Osteocyte (in vitro differentiated cells): ENCODE measurements at places on chromosomes 16 and 17. TPM values are rescaled to one million over a fixed set of nuclear protein-coding genes. Genes with fewer than 3 reads are reported as not detected.
A peak's percentile ranks its signal among the peaks of the same experiment; 100 is the strongest.

DNA sequence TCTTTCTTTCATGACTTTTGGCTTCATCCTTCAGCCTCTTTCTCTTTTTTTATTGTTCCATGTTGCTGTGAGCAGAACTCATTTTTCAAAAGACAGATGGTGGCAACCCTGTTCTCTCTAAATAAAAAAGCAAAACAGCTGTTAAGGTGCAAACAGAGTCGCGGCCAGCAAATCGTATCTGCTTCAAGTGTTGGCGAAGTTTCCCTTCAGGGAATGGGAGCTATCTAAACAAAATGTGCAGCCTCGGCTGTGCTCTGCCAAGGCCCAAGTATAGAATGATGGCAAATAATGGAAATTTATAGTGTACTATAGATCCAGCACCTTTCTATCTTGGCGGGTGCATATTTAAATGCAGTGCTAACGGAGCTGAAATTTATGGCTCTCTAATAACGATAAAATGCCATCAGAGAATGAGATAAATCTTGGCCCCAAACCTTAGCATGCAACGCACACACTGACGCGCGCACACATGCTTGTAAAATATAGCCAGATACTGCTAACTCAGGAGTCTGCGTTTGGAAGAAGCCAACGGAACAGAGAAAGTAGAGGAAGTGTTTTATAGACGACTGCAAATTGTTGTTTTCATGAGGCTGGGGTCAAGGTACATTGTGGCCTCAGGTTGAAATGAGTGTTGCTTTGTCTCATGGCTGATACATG, 315.5 kb upstream of the RBFOX1 start:
- no peak overlapping the region for H3K4me3 ChIP-seq
- no peaks in the 10 kb centered on the region for H3K36me3 ChIP-seq
- H3K4me1 ChIP-seq, result no peaks in the 10 kb centered on the region
- no peaks in the 10 kb centered on the region for H3K27me3 ChIP-seq
- no peak for DNase-seq

DNA sequence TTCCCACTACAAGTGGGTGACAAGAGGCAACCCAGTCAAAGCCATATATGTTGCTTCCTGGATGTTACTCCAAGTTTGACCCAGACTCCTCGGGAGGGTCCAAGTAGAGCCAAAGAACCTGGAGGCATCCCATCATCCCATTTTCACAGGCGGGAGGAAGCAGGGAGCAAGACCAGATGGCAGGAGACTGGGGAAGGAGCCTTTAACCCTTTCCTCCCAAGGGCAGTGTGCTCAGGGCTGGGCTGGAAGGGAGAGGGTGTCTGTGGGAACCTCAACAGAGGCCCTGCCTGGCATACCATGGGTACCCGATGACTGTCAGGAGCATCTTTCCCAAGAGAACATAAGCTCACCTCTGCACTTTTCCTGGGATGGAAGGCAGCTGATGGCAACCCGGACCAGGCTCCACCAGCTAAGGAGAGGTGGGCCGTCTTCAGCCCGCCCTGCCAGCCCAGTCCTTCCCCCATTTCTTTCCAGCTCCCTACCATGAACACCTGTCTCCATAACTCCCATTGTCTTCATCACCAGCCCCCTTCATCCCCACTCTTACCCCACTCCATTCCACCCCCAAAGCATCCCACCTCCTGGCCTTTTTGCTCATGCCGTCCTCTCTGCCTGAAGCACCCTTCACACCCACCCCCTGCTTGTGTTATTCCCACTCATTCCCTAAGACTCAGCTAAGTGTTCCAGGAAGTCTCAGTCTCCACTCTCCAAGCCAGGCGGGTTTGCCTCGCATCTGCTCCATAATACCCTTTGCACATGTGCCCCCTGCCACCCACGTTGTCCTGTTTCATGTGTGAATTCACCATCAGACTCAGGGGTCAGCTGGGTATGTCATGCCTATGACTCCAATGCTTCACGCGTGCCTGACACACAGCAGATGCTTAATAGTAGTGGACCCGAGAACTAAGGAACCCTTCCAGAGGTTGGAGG, 5.9 kb upstream of the SLC16A5 start:
- peaks cover 74% of the 10 kb centered on the region for H3K4me1 ChIP-seq
- H3K36me3 ChIP-seq, result no peaks in the 10 kb centered on the region
- DNase-seq, result no peak

DNA sequence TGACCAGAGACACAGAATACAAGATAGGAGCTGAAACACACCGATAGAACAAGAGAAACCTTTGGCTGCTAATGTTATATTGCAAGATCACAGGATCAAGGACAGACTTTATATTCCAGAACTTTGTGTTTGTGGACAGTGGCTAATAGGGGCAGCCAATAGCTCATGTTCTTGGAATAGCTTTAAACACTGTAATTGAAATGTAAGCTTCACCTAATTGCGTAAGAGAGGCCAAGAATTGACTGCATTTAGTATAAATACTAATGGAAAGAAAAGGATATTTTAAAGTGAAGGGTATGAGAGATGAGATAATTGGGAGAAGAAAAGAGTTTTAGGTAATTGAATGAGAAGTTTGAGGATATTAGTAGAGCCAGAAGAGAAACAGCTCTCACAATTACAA, 758.8 kb downstream of the CDH11 start:
- H3K27me3 ChIP-seq, result no peaks in the 10 kb centered on the region
- no peaks in the 10 kb centered on the region for H3K36me3 ChIP-seq
- no peak for DNase-seq
- H3K4me1 ChIP-seq, result peaks cover 36% of the 10 kb centered on the region

The RNF222 gene
- not detected in 2 replicates for total RNA-seq

DNA sequence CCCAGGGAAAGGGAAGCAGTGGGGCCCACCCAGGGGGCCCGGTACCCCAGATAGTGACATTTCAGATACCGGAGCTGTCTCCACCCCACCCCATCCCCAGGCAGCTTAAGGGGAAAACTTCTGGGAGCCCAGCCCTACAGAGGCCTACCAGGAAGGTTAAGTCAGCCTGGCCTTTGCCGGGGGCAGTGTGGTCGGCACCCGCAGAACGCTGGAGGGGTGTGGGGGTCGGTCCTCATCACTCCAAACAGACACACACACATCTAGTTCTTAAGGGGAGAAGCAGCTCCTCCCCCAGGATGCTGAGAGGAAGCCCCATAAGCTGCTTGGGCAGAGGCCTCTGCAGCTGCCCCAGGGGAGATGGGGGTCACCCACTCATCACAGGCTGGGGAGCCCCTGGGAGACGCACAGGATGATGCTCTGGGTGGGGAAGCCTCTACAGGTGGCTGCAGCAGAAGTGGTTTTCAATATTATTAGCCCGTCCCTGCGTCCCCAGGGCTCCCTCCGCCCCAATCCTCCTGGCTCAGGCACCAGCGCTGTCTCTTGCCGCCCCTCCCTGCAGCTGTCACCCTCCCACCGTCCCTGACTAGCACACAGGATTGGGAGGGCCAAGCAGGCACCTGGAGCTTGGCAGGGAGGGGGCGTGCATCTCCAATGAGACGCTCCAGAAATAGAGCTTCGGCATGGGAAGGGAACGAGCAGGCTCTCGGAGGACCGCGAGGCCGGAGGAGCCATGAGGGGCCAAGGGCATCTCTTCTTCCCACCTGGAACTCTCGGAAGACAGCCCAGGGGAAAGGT, 1.4 kb upstream of the ABR start:
- DNase-seq, result no peak
- H3K27me3 ChIP-seq, result no peaks in the 10 kb centered on the region
- no peak overlapping the region for H3K4me3 ChIP-seq
- H3K4me1 ChIP-seq, result peaks cover 49% of the 10 kb centered on the region
- H3K36me3 ChIP-seq, result no peaks in the 10 kb centered on the region

GRCh38 chr16:55508271-55508921, 476 bp upstream of the LPCAT2 start:
- no peak for DNase-seq
- H3K27ac ChIP-seq, result no peak overlapping the region
- no peaks in the 10 kb centered on the region for H3K27me3 ChIP-seq
- H3K4me3 ChIP-seq, result peak overlapping the region; percentile 81
- peaks cover 32% of the 10 kb centered on the region for H3K36me3 ChIP-seq

The TMED6 gene
- 0.40 and 0.94 TPM in 2 replicates for total RNA-seq

The GPR139 gene
- total RNA-seq, result not detected in 2 replicates
